ENCODE measurements at places on chromosomes 11 and 22.

DNA sequence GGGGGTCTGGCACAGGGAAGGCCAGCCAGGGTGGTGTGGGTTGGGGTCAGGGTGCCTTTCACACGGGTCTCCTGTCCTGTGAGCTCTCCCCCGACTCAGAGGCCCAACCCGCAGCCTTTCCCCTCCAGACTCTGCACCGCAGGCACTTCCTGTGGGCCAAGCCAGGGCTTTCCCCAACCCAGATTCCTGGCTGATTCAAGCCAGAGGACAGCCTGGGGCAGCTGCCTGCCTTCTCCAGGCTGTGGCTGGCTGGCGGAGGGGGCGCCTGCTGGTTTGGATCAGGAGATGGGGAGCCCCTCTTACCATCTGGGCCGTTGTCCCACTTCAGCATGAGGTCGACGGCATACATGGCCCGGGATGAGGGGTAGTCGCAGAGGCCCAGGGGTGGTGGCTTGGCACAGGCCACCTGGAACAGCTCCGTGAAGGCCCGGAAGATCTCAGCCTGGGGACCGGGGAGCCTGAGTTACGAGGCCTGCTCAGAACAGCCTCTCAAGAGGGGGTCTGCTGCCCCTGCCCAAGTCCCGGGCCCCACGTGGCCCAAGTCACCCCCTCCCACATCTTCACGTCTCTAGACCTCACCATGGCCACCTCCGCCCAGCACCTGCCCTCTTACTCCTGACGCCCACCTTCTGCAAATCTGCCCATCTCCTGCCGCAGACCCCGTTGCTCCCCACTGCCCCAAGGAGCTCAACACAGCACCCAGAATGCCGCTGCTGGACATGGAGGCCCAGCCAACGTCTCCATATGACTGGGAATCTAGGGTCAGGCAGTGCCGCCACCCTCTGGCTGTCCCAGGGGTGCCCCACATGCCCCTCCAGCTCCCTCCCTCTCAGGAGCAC is 17.3 kb downstream of the TSPO start:
- no peak for DNase-seq

- no peak for DNase-seq
Measured at GRCh38 chr11:36750349-36750748, 152.3 kb upstream of the RAG2 start.

- DNase-seq = no peak
Measured at GRCh38 chr22:22773979-22774604, 113.5 kb upstream of the IGLL5 start.

DNA sequence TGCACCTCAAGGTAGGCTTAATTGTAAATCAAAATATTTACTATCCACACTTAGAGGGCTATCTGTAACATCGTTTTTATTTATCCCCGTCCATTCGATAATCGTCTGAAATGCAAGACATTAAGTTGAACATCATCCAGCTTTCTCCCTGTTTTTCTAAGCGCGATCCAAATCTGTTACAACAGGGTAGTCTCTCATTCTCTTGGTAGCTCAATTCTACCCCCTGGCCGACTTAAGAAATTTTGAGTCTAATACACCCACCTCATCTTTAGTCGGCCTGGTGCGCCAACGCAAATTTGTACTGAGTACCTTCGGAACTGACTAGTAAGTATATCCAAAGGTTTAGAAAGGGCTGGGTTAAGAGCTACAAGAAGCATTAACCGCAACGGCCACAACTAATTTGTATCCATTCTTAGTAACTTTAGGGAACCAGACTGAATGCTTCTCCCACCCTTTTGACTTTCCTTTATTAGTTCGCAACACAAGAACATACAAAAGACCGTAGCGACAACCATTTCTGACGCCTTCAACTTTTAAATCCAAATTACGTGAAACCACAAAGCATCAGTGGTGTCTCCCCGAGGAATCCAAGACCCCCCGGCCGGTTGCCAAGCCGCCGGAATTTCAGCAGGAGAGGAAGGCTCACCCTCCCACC is 1.0 kb upstream of the ZNF143 start:
- DNase-seq = peak; percentile 48

- DNase-seq = no peak
Measured at GRCh38 chr11:1055990-1056771, 18.5 kb upstream of the MUC2 start.

GRCh38 chr11:128619007-128619406 is 31.6 kb upstream of the ETS1 start:
- no peak for DNase-seq

GRCh38 chr11:23112987-23113886 is 253.0 kb upstream of the CCDC179 start:
- no peak for DNase-seq

DNA sequence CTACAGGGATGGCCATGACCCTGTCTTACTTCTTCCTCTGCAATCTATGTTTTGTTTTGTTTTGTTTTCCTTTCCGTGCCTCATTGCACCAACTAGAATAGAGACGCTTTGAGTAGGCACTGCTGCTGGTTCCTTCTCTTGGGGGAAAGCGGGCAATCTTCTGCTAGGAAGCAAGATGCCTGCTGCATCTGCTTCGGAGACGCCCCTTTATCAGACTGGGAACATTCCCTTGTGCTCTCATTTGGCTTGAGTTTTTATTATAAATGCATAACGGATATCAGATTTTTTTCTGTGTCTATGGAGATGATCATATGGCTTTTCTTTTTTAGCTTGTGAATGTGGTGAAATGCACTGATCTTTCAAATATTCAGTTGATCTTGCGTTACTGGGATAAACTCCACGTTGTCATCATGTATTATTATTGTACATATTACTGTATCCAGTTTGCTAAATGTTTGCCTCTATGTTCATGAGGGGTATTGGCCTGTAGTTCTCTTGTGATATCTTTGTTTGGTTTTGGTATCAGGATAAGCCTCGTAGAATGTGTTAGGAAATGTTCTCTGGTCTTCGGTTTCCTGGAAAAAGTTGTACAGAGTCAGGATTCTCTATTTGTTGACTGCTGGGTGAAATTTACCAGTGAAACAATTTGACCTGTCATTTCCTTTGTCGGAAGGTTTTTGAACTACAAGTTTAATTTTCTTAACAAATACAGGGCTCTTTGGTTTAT is 23.4 kb upstream of the KRTAP5-6 start:
- DNase-seq = no peak

GRCh38 chr11:56782167-56782847 is 33.8 kb upstream of the OR9G4 start:
- no peak for DNase-seq

GRCh38 chr11:121070951-121071845 is 29.8 kb upstream of the TECTA start:
- DNase-seq = no peak

- no peak for DNase-seq
Measured at GRCh38 chr22:41915035-41915785, at the start of gene SHISA8. Gene SHISA8, minus strand, starts transcription at chr22:41915074. Its CDS starts 407 bp downstream, at chr22:41914667.

- DNase-seq = peak; percentile 13
Measured at GRCh38 chr11:22304337-22304961, 33.7 kb upstream of the SLC17A6 start.

GRCh38 chr11:121767433-121767832 is 314.7 kb upstream of the SORL1-AS1 start:
- no peak for DNase-seq

DNA sequence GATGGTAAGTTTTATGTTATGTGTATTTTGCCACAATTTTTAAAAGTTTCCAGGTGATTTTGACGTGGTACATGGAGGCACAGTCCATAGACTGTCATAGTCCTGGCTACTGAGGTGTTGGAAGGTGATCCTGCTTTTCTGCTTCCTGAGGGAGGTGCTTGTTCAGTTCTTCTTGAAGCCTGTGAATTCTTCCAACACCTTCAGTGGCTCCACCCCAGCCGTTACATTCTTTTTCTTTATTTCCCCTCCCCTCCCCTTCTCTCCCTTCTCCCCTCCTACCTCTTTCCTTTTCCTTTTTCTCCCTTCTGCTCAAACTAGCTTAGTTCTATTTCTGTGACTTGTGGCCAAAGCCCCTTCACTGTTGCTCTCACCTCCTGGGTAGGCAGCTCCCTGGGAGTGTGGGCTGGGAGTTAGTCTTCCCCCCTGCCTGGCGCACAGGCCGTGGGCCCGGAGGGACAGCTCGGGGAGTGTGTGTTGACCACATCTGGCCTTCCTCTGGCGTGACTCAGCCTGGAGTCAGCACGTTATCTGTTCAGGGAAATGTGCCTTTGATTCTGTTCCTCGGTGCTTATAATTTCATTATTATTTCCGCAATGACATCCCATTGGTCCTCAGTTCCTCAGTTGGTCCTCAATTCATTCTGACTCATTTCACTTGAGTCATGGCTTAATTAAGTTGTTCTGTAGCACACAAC is 566.2 kb downstream of the TBC1D22A start:
- no peak for DNase-seq

DNA sequence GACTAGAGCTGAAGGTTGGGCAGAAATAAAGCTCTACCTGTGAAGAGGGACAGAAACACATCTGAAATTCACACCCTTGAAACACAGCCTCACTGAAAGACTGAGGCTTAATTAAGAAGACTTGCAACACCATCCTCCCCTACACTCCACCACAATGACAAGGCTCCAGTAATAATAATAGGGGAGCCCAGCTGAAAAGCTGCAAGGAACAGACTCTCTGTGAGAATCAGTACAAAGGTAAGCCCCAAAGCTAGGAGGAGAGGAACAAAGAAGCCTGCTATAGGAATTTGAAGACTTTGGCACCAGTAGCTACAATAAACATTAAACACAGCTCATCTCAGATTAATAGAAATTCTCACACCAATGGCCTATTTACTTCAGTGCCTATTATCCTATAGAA is 176.9 kb downstream of the FAT3 start:
- no peak for DNase-seq

DNA sequence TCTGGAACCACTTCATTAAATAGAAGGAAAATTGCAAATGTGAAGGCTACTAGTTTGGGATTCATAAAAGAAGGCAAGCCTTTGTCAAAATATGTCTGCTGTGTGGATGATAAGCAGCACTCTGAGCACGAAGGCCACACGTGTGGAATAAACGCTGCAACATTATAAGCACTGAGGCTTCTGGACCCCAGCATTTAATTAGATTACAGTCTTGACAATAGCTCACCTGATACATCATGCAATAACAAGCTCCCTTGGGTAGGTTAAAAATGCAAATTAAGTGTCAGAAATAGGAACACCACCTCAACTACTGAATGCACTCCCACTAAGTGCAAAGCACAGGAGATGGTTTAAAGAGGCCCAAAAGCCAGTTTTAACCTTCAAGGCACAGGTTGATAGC is 179.3 kb downstream of the LARGE1 start:
- DNase-seq = no peak

- DNase-seq = no peak
Measured at GRCh38 chr11:92295175-92296137, 70.8 kb downstream of the FAT3 start.

DNA sequence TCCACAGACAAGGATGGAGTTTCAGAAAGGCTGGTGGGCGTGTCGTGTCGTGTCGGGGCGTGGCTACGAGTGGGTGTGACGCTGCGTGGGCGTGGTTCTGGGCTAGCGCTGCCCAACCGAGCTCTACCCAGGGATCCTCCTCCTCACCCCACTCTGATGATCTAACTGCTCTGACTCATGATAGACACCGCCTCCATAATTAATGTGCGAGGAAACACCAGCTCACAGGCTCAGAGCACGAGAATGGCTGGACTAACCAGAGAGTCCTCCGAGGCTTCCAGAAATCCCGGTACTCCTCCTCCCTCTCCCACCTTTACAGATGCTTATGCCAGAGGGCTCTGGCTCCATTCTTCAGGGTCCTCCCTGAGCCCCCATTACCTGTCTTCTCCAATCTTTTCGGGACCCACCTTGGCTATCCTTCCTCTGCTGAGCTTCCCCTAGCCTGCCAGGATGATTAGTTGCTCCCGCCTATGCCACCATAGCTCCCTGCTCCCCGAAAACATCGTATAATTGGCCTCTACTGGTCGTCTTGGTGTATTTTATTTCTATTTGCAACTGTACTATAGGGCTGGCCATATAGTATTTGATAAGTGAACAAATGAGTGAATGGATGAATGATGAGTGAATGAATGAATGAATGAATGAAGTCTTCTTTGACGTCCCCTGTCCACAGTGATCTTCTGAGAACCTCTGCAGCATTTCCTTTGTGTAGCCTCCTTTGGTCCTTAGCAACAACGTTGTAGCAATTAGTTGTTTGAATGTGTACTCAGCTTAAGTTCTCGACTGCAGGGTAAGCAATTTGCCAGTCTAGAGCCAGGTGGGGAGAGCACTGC is 21.7 kb downstream of the TMPRSS13 start:
- DNase-seq = peak; percentile 63

DNA sequence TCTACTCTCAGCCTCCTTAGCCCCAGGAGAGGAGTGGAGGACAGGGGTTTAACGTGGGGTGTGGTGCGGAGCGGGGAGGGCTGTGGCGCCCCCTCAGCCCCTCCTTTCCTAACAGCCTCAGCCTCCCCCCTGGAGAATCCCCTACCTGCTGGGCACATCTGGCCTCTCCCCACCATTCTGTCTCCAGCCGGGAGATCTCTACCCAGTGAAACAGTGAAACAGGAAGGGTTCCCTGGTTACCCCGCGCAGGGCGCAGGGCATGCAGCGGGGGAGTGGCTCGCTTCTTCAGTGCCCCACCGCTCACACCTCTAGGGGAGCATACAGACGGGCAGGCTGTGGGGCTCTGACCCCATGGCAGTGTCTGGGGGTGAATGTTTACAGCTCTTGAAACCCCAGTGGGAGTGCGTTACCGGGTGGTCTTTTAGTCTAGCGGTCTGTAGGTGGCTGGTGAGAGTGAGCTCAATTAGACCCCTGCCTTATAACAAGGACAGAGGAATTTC is 54.7 kb upstream of the CCDC188 start:
- DNase-seq = no peak

- no peak for DNase-seq
Measured at GRCh38 chr11:117145393-117145761, 1.3 kb downstream of the PAFAH1B2 start.

- no peak for DNase-seq
Measured at GRCh38 chr22:29989446-29989845, 90.8 kb upstream of the HORMAD2 start.

DNA sequence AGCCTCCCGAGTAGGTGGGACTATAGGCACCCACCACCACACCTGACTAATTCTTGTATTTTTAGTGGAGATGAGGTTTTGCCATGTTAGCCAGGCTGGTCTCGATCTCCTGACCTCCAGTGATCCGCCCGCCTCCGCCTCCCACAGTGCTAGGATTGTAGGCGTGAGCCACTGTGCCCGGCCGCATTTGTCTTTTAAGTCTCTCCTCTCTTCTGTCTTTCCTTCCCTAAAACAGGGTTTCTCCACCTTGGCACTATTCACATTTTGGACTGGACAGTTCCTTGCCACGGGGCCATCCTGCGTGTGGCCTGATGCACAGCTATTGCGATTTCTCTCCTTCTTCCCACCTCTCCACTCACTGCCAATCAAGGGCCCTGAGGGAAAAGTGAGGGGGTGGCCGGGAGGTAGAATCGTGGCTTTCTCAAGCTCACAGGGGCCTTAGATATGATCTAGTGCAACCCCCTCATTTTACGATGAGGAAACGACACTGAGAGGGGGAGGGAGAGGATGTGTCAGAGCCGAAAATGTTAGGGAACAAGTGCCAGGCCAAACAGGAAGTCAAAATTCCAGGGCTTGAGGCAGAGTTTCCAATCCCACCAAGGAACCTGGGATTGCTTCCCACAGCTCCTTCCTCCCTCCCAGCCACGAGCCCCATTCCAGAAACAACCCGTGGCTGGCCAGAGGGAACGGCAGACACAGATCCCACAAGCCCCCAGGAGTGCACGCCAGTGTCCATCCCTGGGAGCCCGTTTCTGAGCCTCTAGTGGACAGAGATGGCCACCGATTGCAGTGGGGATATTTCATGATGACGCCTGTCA is 21.2 kb downstream of the SCGB1A1 start:
- peak; percentile 46 for DNase-seq

All from putamen (tissue), 1 donor.